Vagina (tissue), 2 donors: ENCODE measurements at places on chromosomes 2 and 18.

GRCh38 chr2:236341721-236342120, 77.5 kb upstream of the ASB18 start:
- DNase-seq, result peak; percentile 67

- DNase-seq, result no peak
Measured at GRCh38 chr2:211941216-211941747, 597.3 kb downstream of the ERBB4 start.

DNA sequence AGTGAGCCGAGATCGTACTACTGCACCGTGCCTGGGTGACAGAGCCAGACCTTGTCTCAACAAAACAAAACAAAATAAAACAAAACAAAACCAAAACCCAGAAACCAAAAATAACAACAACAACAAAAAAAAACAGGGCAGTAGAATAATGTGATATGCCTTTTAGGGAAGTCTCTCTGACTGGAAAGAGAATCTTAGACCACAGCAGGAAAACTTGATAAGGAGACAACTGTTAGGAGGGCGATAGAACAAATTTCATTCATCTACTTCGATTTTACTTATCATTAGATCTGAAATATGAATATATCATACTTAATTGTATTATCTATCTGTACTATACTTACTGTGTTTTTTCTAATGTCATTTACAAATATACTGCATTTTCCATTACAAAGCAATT, 109.0 kb upstream of the CNTNAP5 start:
- no peak for DNase-seq

DNA sequence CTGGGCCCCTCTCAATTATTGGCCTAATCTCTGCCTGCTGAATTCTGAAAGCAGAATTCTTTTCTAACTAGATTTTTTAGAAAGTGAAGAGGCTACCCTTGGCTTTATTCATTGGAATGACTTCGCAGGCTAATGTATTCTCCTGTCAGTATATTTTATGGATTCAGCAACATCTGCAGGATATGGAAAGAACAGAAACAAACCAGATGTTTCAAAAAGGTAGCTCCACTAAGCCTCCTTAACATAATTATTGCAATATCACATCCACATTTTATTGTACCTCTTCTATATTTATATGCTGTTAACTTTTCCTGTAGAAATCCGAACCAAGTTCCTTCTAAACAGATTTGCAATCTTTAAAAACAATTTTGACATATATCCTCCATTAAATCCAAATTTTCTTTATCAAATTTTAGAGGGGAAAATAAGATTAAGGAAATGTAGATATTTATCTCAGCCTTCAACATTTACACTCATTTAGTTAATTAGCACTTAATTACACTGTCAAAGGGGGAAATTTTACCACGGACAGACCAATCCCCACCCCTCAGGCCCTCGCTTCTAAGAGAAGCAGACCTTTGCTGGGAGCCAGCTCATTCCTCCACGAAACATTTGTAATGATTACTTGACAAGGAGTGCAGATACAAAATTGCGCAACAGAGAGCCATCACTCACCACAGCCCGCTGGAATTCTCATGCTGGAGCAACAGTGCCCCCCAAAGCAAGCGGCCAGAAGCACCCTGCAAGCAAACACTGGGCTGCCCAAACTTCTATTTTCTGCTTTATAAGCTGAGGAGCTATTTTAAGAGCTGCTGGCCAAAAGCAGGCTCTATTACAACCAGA, 253.4 kb downstream of the ETAA1 start:
- DNase-seq, result no peak

GRCh38 chr18:74806700-74807416, 209.2 kb downstream of the ZNF407 start:
- no peak for DNase-seq

- DNase-seq, result peak; percentile 79
Measured at GRCh38 chr2:29080886-29081743, 6.8 kb upstream of the PCARE start.

GRCh38 chr2:190879474-190880377, 895 bp upstream of the GLS start:
- no peak for DNase-seq

- no peak for DNase-seq
Measured at GRCh38 chr2:41319437-41319836, 728.4 kb upstream of the PKDCC start.

DNA sequence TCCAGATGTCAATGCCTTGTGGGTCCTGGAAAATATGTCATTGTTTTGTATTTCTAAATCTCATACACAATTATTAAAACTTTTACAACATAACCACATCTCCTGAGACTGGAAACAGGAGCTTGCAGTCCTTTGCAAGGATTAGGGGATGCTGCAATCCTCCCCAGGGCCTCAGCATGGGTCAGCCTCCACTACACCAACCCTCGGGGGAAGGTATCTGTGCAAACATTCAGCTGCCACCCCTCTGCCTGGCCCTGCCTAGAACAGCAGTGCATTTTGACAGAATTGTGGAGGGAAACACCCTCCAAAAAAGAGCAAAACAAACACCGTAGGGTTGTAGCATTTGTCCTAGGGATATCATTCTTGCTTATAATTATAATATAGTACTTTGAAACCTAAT, 4.2 kb upstream of the UPP2 start:
- no peak for DNase-seq

DNA sequence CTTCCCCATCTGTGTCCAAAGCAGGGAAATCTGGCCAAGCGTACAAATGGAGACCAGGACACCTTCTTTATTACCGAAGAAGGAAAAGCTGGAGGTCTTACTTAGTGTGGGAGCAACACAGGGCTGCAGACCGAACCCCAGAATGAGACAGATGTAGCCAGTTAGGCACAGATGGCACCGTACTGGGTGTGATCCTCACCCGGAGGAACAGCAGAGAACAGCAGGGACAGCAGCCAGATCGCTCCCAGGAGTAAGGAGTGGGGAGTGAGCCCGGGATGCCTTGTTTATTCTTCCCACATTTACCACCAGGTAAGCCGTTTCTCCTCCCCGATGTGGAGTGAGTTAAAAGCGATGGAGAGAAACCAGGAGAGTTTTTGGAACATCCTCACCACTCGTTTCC, 150.7 kb upstream of the SPRED2 start:
- DNase-seq, result no peak

DNA sequence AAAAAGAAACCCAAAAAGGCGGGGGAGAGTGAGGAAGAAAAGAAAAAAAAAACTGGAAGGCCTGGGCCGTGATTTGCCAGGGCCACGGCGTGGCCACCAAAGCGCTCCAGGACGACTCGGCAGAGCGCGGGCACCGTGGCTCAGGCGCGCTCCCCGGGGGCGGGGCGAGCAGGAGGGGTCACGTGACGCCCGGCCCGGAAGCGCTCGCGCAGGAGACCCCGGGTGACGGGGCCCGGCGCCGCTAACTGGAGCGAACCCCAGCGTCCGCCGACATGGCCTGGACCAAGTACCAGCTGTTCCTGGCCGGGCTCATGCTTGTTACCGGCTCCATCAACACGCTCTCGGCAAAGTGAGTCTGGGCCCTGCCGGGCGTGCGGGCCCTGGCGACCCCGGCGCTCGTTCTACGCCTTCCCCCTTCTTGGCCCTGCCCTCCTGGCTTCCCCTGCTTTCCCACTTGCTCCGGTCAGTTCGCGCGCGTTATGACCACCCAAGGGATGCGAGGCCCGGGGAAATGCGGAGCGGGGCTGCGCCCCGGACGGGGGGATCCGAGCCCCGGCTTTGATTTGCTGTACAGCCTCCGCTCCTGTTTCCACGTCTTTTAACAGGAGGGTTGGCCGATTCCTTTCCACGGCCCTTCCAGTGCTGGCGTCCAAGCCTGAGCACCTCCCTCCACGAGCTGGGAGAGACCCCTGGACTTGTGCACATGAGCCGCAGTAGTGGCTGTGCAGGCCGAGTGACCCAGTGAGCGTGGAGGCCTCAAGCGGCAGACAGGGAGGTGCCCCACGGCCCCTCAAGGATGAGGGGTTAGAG, at the start of gene SLC35F6:
TSS of gene SLC35F6 (plus strand) at position 207 of the 810 bp plus-strand sequence. CDS start at position 273, 66 bp downstream.
- DNase-seq, result no peak

GRCh38 chr18:67331857-67332256, 184.7 kb downstream of the DSEL start:
- DNase-seq, result no peak

DNA sequence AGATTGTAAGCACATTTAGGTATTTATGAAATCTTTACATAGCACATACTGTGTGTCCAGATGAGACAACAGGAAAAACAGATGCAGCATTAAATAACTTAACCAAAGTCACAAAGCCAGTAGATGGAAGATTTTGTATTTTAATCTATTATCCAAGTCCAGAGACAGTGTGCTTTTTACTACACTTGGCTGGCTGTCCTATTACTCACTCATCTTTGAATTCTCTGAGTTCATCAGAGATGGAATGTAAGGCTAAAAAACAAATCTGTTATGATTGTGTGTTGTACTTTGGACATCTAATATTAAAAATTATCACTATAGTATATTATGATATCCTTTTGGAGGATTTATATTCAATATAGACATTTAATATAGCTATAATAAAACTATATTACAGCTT, 1189.4 kb downstream of the DSC3 start:
- DNase-seq, result no peak

GRCh38 chr2:241855245-241855887, 3.3 kb downstream of the PDCD1 start:
- DNase-seq, result no peak

DNA sequence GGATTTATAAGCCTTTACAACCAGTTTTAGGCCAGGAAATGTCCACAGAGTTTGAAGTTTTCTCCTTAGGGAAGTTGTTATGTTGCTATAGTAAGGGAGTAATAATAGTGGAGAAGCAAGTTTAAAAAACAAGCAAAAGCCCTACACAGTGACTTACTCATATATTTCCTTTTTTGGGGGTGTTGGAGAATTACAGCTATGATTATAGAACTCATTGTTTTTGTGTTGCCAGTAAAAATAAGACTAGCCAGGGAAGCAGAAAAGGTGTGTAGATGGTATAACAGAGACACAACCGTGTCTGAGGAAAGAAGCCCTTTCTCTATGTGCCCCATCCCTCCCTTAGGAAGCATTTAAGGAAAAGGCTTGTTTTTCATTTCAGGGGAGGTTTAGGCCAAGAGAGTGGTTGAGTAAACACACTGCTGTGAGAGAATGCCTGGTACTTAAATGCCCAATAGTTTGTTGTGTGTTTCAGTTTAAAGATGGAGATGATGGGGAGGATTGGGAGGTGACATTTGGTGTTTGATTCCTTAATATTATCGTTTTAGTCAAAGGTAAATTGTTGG, 2.3 kb downstream of the VAPA start:
- no peak for DNase-seq

GRCh38 chr2:181614874-181615638, 41.8 kb downstream of the CERKL start:
- no peak for DNase-seq

GRCh38 chr2:219947575-219947974, 320.1 kb downstream of the SLC4A3 start:
- DNase-seq, result no peak

- no peak for DNase-seq
Measured at GRCh38 chr2:143553261-143553660, 424.0 kb downstream of the ARHGAP15 start.

DNA sequence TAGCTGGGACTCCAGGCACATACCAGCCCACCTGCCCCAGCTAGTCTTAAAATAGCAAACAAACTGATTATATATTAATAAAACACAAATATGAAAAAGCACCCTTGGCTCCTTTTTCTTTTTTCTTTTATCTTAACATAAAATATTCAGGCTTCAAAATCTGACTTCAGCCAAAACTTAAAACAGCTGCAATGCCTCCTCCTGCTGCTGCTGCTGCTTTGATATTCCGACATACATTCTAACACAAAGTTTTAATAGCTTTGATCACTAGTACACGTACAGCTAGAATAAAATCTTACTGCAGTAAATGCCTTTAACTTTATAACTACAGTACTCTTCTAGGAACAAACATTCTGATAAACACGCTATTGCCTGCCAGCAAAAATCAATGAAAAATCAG, 71.4 kb upstream of the RNU4ATAC start:
- DNase-seq, result no peak

GRCh38 chr2:97891611-97892010, 104.1 kb downstream of the TMEM131 start:
- no peak for DNase-seq

DNA sequence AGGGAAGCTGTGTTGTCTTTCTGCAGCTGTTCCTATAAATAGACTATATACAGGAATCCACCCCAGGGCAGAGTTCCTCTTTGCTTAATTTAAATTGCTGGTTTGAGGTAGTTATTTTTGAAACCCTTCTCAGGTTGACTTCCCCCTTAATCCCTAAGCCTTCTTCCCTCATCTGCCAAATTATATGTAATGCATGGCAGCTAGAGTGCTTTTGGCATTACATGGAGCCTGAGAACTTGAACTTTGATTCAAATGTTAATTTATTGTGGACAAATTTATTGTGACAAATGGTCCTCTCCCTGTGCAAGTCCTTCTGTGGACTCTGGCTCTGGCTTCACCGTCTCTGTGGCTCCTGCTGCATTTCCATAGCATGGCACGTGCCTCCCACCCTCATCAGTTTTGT, 29.2 kb downstream of the MYO1B start:
- no peak for DNase-seq

- DNase-seq, result no peak
Measured at GRCh38 chr2:36808386-36809068, 112.0 kb downstream of the VIT start.

DNA sequence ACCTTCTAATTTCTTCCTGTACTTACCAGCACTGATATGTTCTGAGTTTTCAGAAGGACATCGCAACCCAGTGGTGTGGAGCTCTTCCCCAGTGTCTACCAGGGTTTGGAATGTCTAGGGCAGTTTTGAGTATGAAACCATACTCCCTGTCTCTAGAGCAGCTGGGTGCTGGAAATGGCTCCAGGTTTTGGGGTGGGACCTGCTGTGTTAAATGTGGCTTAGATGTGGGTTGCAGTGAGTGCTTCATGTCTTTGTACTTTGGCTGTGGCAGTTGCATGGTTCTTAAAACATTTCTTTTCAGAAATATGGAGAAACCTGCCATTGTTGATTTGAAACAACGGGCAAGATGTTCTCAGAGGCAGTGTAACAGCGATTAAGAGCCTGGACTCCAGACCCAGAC, 48.5 kb downstream of the ACSL3 start:
- DNase-seq, result no peak

GRCh38 chr2:177698281-177698680, 305.7 kb downstream of the AGPS start:
- DNase-seq, result no peak

DNA sequence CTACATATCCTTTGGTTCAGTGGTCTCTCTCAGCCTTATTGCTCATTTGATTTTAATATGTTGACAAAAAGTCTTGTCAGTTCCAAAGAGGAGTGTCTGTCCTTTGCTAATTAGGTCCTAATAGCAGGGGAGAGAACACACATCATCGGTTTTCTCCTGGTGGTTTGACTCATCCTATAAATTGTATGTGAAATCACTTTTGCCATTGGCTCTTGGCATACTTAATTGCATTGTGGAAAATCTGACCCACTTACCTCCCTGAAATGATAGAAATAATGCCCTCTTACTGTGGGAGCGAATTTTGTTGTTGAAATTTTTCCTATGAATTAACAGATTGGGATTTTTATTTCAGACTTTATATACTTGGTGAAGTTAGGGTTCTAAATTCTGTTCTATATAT, 58.3 kb downstream of the MTCL1 start:
- DNase-seq, result no peak

DNA sequence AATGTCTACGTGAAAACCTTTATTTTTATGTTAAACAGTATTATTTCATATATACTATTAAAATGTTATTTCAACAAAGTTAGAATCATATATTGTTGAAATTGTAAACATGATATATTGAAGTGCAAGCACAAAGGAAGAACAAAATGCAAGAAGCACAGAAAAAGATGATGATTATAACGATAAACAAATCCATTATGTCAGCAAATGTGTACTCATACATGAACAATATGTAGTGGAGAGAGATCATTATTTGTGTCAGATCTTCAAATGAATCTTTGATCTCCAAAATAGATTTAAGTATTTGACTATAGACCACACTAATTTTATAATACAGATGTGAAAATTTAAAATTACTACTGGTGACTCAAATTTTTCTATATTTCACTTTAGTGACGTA, 1104.4 kb upstream of the CRIM1 start:
- DNase-seq, result no peak
